Activated naive CD4-positive, alpha-beta T cell (primary cell): ENCODE measurements at places on chromosomes 7 and 10.

DNA sequence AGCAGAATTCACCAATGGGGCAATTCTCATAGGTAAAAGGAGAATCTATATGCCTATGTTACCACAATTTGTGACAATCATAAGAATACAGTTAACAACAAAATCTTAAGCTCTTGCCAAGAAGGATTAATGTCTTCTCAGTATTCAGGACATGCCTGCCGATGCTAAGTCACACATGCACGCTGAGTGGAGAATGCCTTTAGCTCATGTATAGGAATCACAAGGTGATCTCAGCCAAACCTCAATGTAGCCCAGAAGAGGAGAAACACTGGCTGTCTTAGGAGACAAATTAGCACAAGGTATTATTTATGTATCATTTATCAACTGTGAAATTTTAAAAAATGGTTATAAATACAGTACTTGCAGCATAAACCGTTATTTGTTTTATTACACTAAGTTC, 2.7 kb downstream of the HTR7 start:
- DNase-seq: no peak

DNA sequence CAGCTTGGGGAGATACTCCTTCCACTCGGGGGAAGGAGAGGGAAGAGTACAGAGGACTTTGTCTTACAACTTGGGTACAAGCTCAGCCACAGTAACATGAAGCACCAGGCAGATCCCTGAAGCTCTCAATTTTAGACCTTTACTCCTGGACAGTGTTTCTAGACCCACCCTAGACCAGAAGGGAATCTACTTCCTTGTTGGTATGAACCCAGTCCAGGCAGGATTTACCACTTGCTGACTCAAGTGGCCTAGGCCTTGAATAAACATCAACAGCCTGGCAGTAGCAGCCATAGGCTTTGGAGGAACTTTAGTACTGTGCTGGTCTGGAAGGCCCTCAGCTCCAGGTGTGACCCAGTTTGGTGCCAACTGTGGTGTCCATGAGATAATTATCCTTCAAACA, 173.1 kb downstream of the ADRA2A start:
- no peak for DNase-seq

DNA sequence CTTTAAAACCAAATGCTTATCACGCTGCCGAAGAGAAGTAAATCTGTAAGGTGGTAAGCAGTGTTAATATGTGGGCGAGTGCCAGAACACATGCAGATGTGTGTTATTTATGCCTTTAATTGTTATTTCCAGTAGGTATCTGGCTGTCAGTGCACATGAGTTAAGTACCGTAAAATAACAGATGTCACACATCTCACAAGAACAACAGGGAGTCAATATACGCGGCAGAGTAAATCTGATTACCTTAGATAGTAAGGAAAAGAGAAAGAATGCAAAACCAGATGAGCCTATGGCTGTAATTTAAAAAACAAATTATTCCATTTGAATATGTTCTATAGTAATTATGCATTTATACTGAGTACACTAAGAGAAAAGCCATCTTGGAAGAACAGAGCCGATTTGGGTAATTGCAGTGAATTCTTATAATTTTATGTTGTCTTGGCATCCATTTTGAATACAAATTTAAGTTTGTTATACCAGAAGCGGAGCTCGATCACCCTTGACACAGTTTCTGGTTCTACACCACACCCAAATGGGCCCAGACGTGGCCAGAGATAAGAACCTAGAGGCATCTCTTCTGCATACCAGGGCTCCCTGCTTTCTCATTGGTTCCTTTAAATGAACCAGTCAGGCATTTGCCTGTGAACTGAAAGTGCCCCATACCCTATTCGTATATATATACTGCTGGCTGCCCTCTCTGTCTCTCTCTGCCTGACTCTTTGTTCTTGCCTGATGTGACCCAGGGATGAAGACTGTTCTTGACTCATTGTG, 34.8 kb downstream of the DNAJB9 start:
- DNase-seq: no peak

DNA sequence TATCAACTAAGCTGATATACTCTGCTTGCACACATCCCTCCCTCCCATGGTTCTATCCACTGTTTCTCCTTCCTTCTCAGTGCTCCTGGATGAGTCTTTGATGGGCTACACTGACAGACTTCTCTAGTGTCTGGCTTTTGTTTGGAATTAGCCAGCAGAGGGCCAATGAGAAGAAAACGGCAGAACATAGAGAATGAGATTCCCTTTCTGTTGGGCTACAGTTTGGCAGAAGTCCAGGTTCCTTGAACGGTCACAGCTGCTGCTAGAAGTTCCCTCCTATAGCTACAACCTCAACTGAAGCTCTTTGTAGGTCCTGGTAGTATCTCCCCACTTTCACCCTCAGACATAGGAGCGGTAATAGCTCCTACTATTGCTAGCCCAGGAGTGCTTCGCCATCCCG, 251.1 kb upstream of the LRRN3 start:
- DNase-seq: no peak

DNA sequence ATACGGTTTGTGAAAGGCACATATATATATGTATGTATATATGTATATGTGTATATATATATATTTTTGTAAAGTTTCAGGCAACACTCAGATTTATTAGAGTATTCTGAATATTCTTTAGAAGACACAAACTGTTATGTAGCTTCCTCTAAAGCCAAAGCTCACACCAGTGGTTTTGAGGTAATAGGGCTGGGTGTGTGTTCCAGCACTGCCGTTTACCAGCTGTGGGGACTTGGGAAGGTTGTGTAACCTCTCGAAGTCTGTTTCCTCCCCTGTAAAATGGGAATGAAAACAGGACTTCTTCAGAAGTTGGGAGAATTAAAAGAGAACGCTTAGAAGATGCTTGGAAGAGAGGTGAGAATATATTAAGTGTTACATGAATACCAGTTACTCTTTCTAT, 94.8 kb downstream of the PRPF18 start:
- no peak for DNase-seq

DNA sequence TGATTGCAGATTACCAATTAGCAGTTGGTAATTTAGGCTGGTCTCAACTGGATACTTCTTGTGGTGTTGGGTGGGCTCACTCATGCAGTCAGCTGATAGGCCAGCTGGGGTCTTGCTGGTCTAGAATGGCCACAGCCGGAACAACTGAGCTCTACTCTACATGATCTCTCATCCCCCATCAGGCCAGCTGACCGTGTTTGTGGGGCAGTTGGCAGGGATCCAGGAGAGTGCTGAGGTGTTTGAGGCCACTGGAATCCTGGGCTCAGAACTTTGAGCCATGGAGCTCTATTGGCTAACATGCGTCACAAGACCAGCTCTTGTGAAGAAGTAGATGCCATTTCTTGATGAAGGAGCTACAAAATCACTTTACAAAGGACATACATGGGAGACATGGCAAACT, 242.4 kb downstream of the GFRA1 start:
- no peak for DNase-seq

GRCh38 chr10:123673198-123673597, 7.0 kb downstream of the GPR26 start:
- DNase-seq: no peak

GRCh38 chr7:87499494-87499893, 24.0 kb upstream of the ABCB4 start:
- DNase-seq: no peak

DNA sequence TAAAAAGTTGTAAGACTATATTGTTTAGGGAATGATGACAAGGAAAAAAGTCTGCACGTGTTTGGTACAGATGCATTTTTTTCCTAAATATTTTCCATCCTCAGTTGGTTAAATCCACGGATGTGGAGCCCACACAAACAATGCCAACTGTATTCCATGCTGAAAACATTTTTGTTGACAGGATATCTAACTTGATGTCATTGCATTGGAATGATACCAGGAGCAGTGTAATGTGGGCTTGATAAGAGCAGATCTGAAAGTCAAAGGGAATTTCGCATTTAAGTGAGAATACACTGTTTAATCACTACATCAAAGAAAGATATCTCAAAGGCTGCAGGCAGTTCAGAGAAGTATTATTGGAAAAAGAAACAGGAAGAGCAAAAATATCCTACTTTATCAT, 49.5 kb upstream of the TMEM140 start:
- no peak for DNase-seq

DNA sequence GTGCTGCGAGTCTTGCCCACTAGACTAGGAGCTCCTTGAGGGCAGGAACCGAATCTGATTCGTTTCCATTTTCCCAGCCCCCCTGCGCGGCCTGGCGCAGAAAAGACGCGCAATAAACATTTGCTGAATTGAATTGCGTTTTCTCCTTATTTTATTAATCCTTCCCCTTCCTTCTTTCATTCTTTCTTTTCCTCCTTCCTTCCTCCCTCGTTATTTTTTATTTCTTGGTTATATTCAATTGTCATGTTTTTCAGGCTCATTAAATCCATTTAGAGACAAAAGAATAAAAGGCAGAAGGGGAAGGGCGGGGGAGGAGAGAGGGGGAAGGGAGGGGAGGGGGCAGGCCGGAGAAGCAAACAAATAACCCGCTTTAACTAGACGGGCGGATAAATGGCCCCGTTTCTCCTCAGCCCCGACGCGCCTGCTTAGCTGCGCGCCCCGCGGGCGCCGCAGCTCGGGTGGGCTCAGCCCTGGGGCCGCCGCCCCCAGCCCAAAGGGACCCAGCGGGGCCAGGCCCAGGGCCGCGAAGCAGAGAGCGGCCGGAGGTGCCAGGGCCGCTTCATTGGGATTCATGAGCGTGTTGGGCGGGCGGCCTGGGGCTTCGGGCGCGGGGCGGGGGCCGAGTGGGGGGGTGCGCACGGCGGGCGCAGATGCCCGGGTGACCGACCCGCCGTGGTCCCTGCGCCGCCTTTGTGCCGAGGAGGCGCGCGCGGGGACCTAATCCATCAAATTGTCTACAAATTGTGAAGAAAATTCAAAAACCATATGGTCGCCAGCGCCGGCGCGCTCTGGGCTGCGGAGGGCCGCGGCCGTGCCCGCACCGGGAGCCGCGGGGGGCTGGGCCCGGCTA, 5.0 kb downstream of the LBX1 start:
- no peak for DNase-seq

DNA sequence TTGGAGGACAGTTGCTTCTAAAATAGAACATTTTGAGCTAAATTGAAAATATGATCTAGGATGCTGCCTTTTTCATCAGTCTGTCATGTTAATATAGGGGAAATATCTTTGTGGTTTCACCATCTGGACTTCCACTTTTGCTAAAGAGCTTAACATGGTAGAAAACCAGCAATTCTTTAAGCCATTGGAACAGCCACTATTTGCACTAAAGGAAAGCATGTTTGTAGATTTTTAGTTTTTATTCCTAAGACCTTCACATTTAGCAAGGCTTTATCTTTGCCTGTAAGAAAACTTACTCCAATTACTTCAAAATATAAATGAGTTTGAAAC, 291.0 kb downstream of the RNLS start:
- DNase-seq: no peak

- DNase-seq: no peak
These were observed 34.3 kb upstream of the HERPUD2 start for GRCh38 chr7:35729061-35729783.

GRCh38 chr7:55903985-55904759, 16.9 kb downstream of the ZNF713 start:
- DNase-seq: no peak

- no peak for DNase-seq
These were observed 6.3 kb upstream of the MYO1G start for GRCh38 chr7:44985033-44985695.

GRCh38 chr7:55235115-55235514, 130.0 kb upstream of the LANCL2 start:
- no peak for DNase-seq

DNA sequence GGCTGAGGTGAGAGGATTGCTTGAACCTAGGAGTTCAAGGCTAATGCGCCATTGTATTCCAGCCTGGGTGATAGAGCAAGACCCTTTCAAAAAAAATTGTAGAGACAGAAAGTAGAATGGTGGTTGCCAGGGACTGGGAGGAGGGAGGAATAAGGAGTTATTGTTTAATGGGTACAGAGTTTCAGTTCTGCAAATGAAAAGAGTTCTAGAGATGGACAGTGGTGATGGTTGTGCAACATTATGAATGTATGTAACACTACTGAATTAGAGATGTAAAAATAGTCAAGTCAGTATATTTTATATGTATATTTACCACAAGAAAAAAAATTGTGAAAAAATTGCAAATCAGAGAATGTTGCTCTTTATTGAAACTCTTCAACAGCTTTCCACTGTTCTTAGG, 266.5 kb upstream of the NPY start:
- no peak for DNase-seq

DNA sequence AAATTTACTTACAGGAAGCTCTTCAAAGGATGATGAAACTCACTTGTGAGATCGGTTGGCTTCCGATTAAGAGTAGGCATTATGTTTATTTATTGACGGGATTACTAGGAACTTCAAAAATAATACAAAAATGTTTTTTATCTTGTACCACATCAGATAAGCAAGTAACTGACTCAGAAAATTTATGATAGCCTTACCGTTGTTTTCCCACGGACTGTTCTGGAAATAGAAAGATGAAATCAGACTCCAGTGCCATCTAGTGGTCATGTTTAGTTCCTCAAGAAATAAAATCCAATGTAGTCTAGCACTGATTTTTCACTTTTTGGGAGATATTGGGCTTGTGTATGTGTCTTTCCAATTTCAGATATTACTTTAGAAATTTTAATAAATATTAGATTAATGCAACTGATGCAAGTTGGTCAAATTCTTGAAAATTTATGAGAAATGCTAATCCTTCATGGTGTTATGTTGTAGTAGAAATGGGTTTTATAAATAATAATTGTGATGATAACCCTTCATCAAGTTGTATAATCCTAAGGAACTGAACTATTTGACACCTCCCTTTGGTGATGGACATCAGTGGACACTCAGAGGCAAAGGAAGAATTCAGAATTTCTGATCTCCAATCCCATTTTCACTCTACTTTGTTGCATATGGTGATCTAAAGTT, 168.8 kb downstream of the TMEM26 start:
- no peak for DNase-seq

- DNase-seq: no peak
These were observed 239.9 kb upstream of the KCND2 start for GRCh38 chr7:120033114-120033513.

GRCh38 chr7:157678501-157678900, 341.7 kb downstream of the DNAJB6 start:
- no peak for DNase-seq

DNA sequence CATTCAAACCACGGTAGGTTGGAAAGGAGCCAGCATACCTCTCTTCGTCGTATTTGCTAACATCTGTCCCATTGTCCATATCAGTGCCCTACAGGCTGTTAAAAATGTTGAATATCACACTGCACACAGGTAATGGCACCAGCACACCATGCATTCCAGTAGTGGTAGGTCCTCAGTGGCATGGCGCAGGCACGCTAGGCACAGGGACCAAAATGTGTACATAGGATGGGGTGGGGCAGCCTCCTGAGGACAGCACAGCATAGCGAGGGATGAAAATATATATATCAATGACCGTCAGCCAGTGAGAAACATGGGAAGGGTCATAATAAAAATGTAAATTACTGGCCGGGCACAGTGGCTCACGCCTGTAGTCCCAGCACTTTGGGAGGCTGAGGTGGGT, 99.9 kb upstream of the CTBP2 start:
- no peak for DNase-seq

- DNase-seq: no peak
These were observed 911 bp upstream of the HNRNPH3 start for GRCh38 chr10:68330852-68331454.

DNA sequence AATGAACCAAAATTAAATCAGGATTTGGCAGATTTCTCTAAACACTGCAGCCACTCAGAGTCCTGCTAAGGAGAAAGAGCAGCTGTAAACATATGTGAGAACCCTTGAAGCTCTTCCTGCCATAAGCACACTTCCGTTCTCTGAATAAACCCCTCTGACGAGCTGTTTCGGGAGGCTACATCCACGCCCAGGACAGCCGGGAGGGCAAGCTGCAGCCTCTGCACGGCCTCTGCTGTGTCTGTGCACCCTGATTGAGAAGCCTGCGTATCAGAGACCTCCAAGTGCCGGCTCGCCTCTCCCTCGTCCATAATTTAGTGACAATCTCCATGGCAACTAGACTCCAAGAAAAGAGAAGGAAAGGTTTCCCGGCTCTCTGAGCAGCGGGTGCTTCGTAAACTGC, 114.4 kb downstream of the PTPRN2 start:
- no peak for DNase-seq
